ENCODE measurements at places on chromosomes 4 and X.

DNA sequence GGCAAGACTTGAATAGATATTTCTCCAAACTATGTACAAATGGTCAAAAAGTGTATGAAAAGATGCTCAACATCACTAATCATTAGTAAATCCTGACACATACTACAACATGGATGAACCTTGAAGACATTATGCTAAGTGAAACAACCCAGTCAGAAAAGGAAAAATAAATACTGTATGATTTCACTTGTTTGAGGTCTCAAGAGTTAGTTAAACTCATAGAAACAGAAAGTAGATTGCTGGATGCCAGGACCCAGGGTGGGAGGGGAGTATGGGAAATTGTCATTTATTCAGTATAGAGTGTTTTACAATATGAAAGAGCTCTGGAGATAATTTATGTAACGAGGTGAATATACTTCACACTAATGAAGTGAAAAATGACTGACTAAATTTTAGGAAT, 32.4 kb downstream of the PRMT9 start:
- DNase-seq = no peak

DNA sequence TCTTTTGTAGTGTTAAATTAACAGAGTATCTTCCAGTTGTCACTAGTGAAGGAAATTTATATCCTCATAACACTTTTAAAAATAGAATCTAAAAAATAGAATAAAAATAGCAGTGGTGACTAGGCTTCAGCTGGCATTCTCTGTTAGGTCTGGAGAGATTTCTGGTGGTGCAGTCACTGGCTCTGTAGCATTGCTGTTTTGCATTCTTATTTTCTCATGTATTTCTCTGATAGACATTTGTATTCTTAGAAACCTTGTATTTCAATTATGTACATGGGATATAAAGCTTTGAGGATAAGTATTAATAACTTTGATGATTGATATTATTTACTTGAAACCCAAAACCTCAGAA, 87.6 kb downstream of the TMEM131L start:
- no peak for DNase-seq

DNA sequence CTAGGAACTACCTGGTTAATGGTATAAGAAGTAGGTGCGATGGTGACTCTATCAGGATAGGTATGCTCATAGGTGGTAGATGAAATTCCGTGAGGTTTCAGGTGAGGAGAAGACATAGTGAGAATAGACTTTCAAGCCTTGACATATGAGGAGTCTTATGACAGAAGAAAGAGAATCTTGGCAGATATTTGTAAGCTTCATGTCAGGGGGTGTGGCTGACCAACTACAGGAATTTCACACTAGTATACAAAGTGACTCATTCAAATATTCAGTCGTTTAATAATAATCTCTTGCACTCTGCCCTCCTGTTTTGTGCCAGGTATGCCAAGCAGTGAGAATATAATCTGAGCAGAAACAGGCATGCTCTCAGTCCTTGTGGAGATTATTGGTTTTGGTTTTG, 22.8 kb downstream of the PACRGL start:
- DNase-seq = no peak

DNA sequence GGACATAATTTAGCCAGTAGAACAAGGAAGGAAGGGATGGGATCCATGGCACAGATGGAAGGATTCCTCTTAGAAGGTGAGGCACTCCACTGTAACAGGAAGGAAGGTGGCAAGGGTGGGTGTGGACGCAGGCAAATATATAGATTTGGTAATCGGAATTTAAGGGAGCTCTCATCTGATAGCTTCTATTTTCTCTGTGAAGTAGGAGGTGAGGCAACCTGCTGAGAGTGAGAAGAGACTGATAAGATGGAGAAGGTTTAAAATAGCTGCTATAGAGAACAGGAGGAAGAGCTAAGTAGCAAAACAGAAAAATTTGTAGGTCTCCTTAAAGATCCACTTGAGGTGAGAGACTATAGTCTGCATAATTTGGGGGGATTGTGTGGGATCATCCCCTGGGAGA, 61.8 kb upstream of the BRS3 start:
- DNase-seq = no peak

All from NCI-H1417 (cell line).